ENCODE measurements at places on chromosomes 11 and 22.

GRCh38 chr11:114121804-114122504 lies 62.4 kb downstream of the ZBTB16 start:
- DNase-seq: no peak

DNA sequence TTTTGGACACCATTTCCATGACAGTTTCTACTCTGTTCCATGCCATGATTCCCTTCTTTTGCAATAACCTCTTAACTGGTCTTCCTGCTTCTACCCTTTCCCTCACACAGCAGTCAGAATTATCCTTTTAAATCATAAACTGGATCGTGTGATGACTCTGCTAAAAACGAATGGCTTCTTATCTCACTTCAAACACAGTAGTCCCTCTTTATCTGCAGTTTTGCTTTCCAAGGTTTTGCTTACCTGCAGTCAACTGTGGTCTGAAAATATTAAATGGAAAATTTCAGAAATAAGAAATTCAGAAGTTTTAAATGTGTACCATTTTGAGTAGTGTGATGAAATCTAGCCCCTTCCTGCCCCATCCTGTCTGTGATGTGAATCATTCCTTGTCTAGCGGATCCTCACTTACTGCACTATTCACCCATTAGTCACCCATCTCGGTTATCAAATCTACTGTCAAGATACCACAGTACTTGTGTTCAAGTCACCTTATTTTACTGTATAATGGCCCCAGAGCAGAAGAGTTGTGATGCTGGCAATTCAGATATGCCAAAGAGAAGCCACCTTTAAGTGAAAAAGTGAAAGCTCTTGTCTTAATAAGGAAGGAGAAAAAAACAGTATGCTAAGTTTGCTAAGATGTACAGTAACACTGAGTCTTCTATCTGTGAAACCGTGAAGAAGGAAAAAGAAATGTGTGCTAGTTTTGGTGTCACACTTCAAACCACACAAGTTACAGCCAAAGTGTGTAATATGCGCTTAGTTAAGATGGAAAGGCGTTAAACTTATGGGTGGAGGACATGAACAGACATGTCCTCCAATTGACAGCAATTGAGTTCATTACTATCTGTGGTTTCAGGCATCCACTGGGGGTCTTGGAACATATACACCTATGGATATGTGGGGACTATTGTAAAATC lies 283.0 kb downstream of the DDX10 start:
- no peak for DNase-seq

GRCh38 chr22:27844656-27845591 lies 43.4 kb upstream of the MN1 start:
- no peak for DNase-seq

DNA sequence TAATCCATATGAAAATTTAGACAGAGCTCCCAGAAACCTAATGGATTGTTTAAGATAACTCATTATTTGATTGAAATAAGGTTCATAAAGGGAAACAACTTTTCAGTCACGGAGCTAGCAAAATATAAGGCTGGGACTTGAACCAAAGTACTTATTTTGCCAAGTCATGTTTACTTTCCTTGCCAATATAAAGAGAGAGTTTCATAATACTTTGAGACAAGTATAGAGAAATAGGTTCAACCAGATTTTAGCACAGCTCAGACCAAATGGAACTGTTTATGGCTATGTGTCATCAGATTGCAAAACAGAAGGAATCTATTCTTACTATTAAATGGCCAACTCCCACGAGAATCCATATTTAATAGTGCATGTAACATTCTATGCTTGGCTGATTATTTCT lies 1517.5 kb upstream of the TENM4 start:
- DNase-seq: no peak

GRCh38 chr11:123799438-123799837 lies 6.7 kb downstream of the OR6M1 start:
- no peak for DNase-seq

GRCh38 chr22:37284126-37284804 lies 2.0 kb downstream of the CYTH4 start:
- DNase-seq: no peak

GRCh38 chr11:61700212-61700611 lies 20.0 kb downstream of the DAGLA start:
- no peak for DNase-seq

All from GOT3 (cell line).